Cortex of kidney (tissue), 1 donor: ENCODE measurements at places on chromosomes 7 and 10.

DNA sequence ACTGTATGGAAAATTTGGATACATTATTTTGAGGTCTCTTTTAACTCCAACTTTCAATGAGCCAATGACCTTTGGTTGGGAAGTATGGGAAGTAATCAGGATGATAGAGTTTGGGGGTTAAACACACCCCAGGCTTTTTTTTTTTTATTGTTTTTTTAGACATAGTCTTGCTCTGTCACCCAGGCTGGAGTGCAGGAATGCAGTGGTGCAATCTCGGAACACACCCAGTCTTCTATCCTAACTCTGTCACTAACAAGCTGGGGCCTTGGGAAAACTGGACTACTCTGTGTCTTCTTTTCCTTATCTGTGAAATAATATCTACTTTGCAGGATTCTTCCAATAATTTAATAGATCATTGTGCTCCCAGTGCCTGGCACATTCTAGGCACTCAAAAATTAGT is 37.6 kb upstream of the AGBL3 start:
- no peak for DNase-seq

DNA sequence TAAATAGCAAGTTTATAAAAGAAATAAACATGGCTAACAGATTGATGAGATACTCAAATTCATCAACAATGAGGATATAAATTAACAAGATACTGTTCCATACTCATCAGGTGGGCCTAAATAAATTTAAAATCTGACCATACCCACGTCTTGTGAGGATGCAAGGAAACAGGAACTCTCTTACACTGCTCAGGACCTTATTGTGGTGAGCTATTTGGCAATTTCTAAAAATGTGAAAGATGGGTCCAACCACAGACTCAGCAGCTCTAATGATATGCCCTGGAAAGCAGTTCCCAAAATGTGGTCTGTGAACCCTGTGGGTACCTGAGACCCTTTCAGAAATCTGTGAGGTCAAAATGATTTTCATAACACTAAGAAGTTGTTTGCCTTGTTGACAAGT is 21.5 kb downstream of the RPP38 start:
- no peak for DNase-seq

- no peak for DNase-seq
Observed at GRCh38 chr7:92336662-92337340, 91.0 kb downstream of the ANKIB1 start.

DNA sequence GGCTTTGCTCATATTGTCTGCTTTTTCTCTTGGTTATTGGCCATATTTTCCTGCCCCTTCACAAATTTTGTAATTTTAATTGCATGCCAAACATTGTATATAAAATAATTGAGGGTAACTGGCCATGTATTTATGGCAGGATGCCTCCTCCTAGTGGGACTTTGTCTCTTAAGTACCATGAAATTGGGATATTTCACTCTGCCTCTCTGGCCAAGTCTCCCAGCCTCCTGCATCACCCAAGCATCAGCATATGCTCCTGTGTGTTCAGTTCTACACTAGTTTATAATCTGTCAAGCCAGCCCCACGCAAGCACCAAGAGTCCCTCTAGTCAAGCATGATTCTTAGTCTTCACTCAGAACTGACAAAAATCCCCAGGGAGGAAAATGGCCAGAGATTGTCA is 44.2 kb upstream of the FHIP2A start:
- no peak for DNase-seq

DNA sequence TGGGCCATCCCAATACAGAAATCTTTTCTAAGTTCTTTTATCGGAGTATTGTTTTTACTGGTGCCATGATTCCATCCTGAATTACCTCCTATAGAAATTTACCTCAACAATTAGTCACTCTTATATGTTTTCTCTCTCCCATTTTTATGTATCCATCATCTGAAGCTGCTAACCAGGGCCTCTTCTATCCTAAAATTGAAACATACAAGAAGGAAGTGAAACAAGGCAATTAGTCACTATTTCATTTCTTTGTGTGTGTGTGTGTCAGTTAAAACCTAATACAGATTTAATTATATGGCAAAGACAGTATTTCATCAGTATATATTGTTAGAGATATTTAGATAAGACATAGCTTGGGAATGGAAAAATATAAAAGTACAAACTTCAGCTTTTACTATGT is 148.4 kb upstream of the AHR start:
- no peak for DNase-seq

GRCh38 chr10:61125560-61126170 is 181.7 kb upstream of the RHOBTB1 start:
- DNase-seq, result no peak

DNA sequence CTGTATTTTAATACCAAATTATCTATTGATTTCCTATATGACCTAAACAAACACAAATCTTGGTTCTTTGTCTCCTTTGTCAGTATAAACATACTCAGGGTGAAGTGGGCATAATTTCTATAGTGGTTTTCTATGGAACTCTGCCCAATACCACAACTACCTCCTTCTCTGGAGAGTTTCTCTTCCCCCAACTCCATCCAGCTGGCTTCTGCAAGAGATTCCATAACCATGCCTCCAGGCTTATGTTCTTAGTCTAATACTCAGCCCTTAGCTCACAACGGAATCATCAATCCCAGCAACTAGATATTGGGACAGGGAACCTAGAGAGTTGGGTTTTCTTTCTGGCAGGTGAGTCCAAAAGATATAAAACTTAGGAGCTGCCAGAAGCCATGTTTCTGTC is 127.3 kb downstream of the TRIL start:
- no peak for DNase-seq

DNA sequence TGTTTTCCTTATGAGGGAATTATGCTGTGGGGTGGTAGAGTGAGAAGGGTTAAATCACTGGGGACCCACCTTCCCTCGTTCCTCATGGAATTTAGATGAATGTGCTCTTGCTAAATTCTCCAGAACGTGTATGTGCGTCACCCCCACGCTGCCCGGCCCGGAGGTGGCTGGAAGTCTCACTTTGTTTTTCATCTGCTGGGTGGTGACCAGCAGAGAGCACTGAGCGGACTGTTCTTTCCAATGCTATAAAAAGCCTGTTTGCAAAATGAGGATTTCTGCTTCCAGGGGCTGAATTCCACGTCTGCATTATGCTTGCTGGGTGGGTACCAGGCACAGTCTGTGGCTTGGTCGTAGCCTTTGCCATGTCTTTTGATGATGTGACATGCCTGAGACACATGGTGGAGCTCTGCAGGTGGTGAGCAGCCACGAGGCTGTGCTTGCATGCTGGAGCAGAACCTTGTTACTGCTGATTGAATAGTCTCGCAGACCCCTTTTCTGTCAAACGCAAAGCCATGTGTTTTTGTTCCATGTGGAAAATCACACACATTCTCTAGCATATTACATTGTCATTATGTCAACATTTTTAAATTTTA is 31.9 kb upstream of the INSYN2A start:
- DNase-seq, result no peak

DNA sequence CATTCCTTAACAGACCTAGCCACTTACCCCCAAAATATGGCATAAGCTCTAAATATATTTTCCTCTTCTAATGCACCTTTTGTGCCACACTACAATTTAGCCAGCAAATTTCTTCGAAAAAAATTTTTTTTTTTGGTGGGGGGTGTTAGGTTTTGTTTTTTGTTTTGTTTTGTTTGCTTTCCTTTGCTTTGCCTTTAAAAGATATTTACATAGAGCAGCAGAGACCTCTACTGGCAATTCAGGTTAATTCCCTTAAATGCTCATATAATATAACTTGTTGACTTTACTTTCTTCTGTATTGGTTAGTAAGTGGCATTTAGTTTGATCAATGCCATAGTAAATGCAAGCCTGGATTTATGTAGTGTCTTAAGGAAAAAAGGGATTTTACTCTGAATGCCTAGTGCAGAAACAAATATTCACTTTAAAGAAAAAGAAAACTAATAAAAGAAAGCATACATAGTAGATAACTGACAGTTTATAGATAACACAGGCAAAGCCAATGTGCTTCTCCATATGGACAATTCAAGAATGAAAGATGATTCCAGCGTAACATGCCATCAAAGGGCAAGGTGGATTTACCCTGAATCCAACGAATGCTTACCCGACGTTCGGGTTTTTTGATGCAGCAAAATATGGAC is 1250.6 kb downstream of the GATA3 start:
- no peak for DNase-seq

DNA sequence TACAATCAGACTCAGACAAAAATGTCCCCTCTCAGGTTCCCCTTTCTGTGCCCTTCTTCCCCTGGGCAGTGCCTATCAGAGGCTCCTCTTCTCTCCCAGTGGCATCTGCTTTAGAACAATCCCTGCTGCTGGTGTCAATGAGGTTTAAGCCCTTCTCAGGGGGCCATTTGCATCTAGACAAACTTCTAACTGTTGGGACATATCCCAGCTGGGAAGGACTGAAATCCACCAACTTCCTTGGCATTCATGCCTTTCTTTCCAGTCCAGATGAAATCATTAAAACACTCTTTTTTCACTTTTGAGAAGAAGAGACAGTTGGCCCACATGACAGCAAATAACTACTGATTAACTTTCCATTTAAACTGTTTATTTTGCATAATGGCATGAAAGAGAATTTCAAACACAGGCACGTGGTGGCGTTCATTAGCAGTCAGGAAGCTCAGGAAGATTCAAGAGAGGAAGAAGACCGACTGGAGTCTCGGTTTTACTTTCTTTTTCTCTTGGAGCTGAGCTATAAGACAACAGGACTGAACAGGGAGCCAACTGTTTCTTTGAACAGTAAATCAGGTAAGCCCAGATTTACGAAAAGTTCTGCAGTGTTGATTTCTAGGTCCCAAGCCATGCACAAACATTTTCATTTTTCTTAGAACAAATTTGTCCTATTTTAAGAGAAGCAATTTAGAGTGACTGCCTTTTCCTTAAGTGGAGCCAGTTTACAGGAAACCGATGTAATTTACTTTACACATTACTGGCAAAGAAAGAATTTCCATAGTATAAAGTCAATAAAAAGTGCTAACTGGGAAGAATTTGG is at the start of gene GIMAP2:
Gene GIMAP2, plus strand, starts transcription at position 488 of the 811 bp plus-strand sequence. CDS start 1,354 bp downstream, outside the sequence.
- DNase-seq, result no peak

DNA sequence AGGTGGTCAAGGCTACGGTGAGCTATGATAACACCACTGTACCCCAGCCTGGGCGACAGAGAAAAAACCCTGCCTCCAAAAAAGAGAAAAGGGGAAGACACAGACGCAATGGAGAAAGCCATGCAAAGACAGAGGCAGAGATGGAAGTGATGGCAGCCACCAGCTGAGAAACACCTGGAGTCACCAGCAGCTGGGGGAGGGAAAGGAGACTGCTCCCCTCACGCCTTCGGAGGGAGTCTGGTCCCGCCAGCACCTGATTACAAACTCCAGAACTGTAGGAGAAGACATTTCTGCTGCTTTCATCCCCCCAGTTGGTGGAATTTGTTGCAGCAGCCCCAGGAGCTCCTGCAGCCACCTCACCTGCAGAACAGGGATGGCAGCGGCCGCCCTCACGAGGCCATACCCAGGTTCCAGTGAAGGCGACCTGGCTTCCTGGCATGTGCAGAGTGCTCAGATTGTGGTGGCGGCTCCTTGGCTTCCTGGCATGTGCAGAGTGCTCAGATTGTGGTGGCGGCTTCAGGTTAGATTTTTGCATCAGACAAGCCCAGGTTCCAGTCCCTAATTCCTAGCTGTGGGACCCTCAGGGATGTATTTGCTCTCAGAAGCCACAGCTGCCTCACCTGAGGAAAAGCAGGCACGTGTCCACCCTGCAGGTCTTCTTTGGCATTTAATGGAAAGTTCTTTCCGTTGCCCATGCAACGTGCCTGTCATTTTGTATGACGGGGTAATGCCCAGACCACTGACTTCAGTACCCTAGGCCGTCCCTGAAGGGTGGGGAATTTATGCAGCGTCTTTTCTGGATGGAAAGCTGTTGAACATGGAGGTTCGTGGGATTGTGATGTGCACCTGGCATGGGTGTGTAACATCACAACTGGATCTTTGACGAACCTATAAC is 182.9 kb downstream of the EBF3 start:
- no peak for DNase-seq

DNA sequence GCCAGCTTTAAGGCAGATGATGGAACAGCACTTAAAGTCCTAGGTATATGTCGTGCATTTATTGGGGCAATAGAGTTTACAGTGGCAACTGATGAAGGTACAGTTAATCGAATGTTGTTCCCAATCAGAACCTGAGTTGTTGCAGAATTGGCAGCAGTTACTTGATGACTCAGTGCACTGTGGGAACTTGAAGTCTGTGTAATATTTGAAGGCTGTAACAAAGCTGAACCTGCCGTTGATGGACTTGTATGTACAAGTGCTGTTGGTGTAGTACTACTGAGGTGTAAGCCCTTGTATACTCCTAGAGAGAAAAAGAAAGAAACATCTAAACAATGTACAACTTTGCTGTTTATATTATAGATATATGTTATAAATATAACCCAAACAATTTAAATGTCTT is 75.3 kb downstream of the EPC1 start:
- no peak for DNase-seq

GRCh38 chr10:82721831-82722230 is 846.8 kb downstream of the NRG3 start:
- DNase-seq, result no peak

- no peak for DNase-seq
Observed at GRCh38 chr7:13991791-13992595, 2.5 kb upstream of the ETV1 start.

DNA sequence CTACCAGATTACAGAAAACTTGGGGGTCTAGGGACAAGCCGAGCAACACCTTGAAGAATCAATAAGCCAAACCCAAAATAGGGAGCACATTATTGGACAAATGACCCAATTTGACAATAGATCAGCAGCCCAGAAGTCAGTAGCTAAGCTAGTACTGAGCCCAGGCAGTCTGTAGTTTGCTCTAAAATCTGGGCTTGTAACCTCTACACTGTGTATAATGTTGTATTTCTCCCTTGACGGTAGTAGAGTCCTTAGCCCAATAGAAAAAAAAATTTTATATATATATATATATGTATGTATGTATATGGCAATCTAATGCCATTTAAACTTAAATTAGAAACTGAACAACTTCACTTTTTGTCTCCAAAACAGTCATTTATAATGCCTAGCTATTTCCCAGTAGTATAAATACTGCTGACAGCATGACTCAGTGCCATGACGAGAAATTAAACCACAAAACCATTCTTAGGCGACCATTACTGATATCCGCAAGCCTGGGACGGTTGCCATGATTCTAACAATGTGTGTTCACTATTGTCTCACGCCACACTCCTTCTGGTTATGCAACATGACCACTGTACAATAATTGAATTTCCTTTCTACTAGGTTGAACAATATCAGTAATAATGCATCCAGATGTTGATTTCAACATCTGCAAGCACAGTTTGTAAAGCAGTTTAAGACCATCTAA is 110.5 kb downstream of the IPMK start:
- no peak for DNase-seq

GRCh38 chr10:95542330-95542729 is 18.8 kb downstream of the SORBS1 start:
- no peak for DNase-seq

GRCh38 chr7:30460246-30460633 is 18.3 kb downstream of the NOD1 start:
- DNase-seq, result no peak

- no peak for DNase-seq
Observed at GRCh38 chr7:29304756-29305155, 110.2 kb downstream of the CHN2 start.

GRCh38 chr10:73247509-73248258 is 629 bp upstream of the DNAJC9 start:
- DNase-seq, result no peak

- DNase-seq, result no peak
Observed at GRCh38 chr7:28276298-28276697, 95.7 kb upstream of the JAZF1 start.
